ENCODE measurements at places on chromosomes 12 and 14.

- DNase-seq = no peak
Measured at GRCh38 chr14:74648601-74649000, 36.6 kb upstream of the LTBP2 start.

GRCh38 chr14:86989285-86989684 is 1003.7 kb downstream of the GALC start:
- no peak for DNase-seq

DNA sequence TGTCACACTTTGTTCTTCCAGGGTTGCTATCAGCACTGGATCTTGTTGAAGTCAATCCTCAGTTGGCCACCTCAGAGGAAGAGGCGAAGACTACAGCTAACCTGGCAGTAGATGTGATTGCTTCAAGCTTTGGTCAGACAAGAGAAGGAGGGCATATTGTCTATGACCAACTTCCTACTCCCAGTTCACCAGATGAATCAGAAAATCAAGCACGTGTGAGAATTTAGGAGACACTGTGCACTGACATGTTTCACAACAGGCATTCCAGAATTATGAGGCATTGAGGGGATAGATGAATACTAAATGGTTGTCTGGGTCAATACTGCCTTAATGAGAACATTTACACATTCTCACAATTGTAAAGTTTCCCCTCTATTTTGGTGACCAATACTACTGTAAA is 23.7 kb downstream of the VTI1B start:
- no peak for DNase-seq

DNA sequence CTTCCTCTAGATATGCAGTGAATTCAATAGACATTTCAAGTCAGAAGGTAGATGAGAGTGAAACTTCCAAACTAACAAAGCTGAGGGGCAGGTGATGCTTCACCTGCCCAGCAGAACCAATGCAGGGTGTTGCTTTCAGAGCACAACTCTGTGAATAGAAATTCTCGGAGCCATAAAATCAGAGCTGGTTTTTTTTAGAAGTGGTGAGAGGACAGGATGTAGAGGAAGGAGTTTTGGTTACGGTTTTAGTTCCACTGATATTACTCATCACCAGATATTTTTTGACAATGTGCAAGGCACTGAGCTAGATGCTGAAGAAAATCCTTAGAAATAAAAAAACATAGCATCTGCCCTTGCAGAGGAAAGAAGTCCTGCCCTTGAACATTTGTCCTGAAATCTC is 62.2 kb downstream of the BMP4 start:
- no peak for DNase-seq

DNA sequence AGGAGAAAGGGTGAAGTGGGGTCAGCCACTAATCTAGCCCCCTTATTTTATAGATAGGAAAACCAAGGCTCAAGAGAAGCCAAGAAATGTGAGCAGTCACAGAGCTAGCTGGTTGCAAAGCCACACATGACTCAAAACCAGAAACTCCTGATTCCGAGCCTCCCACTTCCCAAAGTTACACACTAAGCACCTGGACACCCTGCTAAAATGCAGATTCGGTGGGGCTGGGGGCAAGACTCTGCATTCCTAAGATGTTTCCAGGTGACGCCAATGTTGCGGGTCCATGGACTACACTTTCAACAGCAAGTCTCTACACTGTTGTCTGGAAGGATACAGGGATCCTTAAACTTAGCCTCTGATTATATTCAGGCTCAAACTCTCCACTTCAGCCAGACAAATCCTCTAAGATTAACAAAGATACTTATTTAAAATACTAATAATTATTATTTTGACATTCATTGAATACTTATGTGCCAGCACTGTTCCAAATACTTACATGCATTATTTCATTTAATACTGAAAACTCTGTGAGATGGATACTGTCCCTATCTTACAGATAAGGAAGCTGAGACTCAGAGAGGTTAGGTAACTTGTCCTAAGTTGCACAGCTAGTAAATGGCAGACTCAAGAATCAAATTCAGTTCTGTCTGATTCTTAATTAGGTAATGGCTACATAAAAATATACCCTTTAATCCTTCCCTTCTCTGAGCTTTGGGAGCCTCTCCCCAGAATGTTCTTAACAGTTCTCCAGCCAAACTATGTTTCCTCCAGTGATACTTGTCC is 81.4 kb downstream of the CRACR2A start:
- DNase-seq = no peak

Data from stimulated activated CD4-positive, alpha-beta T cell treated with anti-CD3 and anti-CD28 coated beads, Interleukin-12 subunit alpha, Interleukin-12 subunit beta, amount 100 ng/mL, for 24 hours (primary cell).